Mesothelial cell of epicardium (in vitro differentiated cells): ENCODE measurements at places on chromosomes 2 and 18. TPM values are rescaled to one million over a fixed set of nuclear protein-coding genes. Genes with fewer than 3 reads are reported as not detected.

The MAL gene
- not detected in 3 replicates for total RNA-seq

The HOXD8 gene
- total RNA-seq = 0.29 to 0.58 TPM (median 0.40 TPM) in 3 replicates

The ACVR2A gene
- total RNA-seq = 29.7 to 33.3 TPM (median 31.3 TPM) in 3 replicates

DNA sequence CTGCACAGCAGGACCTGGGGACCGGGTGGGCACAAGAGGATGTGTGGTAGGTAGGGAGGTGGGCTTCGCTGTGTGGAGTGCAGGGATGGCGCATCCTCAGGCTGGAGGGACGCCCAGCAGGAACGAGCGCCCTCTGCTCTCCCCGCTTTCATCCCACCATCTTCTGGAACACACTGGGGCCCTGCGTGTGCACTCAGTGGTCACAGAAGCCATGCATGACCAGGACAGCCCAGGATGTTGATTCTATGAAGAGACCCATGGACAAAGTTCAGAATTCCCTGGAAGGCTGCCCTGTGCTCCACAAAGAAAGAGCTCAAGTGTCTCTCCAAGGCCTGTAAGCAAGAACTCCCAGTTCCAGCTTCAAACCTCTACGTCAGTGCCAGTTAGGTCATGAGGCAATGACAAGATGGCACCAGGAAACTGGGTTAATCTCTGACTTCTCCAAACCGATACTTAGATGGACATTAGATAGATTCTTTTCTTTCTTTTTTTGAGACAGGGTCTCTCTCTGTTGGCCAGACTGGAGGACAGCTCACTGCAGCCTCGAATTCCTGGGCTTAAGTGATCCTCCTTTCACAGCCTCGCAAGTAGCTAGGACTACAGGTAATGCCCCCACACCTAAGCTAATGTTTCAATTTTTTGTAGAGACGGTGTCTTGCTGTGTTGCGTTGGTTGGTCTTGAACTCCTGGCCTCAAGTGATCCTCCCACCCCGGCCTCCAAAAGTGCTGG, 3.4 kb downstream of the SLC66A2 start:
- H3K4me1 ChIP-seq = peaks cover 16% of the 10 kb centered on the region
- no peak overlapping the region for H3K4me3 ChIP-seq
- peaks cover 5% of the 10 kb centered on the region for H3K36me3 ChIP-seq
- H3K27ac ChIP-seq = no peak overlapping the region

DNA sequence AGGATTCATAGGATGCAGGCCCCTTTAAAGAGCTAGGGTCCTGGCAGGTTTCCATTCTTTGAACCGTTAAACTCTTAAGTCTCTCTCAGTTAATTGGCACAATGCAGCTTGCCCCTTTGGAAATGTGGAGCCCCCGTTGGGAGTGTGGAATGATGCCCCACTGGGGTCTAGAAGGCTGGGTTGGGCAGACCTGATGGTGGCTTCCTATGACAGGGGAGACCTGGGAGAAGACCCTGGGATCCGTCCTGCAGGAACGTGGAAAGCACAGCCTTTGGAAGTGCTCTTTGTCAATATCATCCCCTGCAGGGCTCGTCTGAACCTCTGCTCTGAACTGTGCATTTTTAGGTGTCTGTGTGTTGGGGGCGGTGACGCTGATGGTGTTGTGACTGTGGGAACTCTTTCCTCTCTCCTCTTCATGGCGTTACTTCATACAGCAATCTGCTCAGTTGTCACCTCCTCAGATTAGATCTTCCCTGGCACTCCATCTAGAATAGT, 190.6 kb downstream of the MYCN start:
- H3K4me1 ChIP-seq = no peaks in the 10 kb centered on the region
- no peak for DNase-seq
- H3K4me3 ChIP-seq = no peak overlapping the region
- no peaks in the 10 kb centered on the region for H3K36me3 ChIP-seq

GRCh38 chr2:45964223-45964841, 312.9 kb downstream of the PRKCE start:
- no peaks in the 10 kb centered on the region for H3K27me3 ChIP-seq
- no peak overlapping the region for H3K27ac ChIP-seq
- no peak overlapping the region for H3K4me3 ChIP-seq
- no peak for DNase-seq
- no peaks in the 10 kb centered on the region for H3K36me3 ChIP-seq

The SIX3 gene
- total RNA-seq = not detected in 3 replicates

- no peak for DNase-seq
- H3K27ac ChIP-seq = no peak overlapping the region
- H3K4me3 ChIP-seq = no peak overlapping the region
These were observed 757.4 kb downstream of the SATB2 start for GRCh38 chr2:198700319-198700718.

DNA sequence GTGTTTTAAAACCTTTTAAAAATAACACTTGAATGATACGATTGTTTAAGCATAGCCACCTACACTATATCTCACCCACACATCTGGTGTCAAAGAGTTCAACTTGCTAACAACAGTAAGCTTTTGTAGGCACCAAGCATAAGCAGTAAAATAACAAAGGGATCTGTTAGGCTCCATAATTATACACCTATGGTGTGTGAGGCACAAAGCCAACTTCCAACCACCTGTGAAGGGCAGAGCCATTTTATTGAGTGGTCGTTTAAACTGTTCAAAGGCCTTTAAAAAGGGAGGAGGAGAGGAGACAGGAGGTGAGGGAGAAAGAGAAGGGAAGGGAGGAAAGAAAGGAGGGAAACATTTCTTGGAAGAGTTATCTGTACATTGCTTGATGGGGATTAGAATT, 27.9 kb downstream of the NEMP2 start:
- H3K36me3 ChIP-seq = peaks cover 9% of the 10 kb centered on the region
- no peak overlapping the region for H3K4me3 ChIP-seq
- H3K27ac ChIP-seq = no peak overlapping the region
- DNase-seq = no peak
- H3K4me1 ChIP-seq = peaks cover 7% of the 10 kb centered on the region

- H3K36me3 ChIP-seq = no peaks in the 10 kb centered on the region
- DNase-seq = no peak
- H3K4me3 ChIP-seq = no peak overlapping the region
- H3K27ac ChIP-seq = no peak overlapping the region
- H3K27me3 ChIP-seq = peaks cover 3% of the 10 kb centered on the region
- H3K4me1 ChIP-seq = peaks cover 4% of the 10 kb centered on the region
These were observed 108.5 kb downstream of the VWC2L start for GRCh38 chr2:214519258-214519818.

DNA sequence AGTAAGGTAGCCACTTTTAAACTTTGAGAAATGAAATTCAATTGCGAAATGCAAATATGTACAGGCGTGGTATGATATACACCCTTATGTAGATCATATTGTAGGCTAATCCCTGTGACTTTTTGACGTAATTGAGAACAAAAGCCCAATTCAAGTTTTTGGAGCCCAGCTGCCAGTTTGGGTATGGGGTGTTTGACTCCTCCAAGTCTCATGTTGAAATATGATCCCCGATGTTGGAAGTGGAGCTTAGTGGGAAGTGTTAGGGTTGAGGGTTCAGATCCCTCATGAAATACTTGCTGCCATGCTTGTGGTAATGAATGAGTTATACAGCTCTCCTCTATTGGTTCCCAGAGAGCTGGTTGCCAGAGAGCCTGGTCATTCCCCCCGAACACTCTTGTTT, 1666.8 kb downstream of the SUCLG1 start:
- no peak for DNase-seq
- H3K4me3 ChIP-seq = no peak overlapping the region
- H3K36me3 ChIP-seq = no peaks in the 10 kb centered on the region
- H3K27ac ChIP-seq = no peak overlapping the region
- H3K4me1 ChIP-seq = peaks cover 4% of the 10 kb centered on the region
- H3K27me3 ChIP-seq = no peaks in the 10 kb centered on the region

DNA sequence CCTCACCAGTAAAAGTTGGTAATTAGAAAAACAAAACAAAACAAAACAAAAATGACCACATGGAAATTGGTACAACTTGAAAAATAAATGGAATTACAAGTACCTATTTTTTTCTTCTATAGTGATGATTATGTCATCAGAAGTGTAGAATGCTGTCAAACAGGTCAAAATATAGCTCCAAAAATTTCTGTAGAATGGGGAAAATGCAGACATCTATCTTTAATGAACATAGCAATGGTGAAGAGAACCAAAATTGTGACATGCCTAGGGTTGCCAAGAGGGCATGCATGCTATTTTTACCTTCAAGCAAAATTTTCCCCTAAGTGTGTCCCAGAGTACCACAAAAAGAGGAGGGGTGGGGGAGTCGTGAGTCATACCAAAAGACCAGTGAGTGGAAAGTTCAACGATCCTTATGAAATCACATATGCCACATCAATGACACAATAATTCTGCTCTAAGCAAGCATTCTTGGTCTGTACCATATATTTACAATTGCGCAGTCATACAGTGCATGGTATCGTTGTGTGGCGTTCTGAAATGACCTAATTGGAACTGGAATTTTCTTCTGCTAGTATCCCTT, 1436.4 kb downstream of the SUCLG1 start:
- no peak overlapping the region for H3K4me3 ChIP-seq
- H3K27ac ChIP-seq = no peak overlapping the region
- H3K36me3 ChIP-seq = no peaks in the 10 kb centered on the region
- DNase-seq = no peak
- H3K4me1 ChIP-seq = no peaks in the 10 kb centered on the region

GRCh38 chr2:119119076-119119785, 39.3 kb downstream of the C1QL2 start:
- H3K36me3 ChIP-seq = no peaks in the 10 kb centered on the region
- H3K27ac ChIP-seq = no peak overlapping the region
- H3K4me1 ChIP-seq = no peaks in the 10 kb centered on the region
- no peak overlapping the region for H3K4me3 ChIP-seq

The SLC16A14 gene
- 9.5 to 10.1 TPM (median 9.7 TPM) in 3 replicates for total RNA-seq

The CXCR4 gene
- total RNA-seq = 1.5 to 2.1 TPM (median 1.8 TPM) in 3 replicates

DNA sequence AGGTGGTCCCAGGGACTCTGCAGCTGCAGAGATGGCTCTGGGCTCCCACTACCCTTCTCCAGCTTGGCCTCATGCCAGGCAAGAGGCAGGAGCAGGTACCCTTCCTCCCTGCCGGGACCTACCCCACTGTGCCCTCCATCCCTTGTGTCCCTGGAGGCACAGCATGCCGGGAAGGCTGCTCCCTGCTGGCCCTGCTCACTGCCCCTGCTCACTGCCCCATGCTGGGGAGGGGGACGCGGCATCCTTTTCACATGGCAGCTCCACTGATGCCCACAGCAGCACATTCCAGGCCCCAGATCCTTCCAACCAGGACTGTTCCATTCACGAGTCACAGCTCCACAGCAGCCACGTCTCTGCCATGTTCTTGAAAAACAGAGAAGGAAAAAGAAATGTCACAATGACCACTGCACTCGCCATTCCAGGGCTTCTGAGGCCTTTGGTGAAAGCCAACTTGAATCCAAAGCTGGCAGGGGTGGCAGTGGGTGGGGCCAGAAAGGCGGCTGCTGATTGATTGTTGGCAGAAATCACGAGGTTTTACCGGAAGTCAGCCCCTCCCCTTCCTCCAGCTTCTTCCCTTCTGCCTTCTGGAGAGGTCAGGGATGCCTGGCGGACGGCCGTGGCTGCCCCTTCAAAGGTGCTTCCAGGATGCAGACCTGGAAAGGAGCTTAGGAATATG, 268.0 kb downstream of the CYP26B1 start:
- DNase-seq = peak; percentile 2
- peaks cover 6% of the 10 kb centered on the region for H3K4me1 ChIP-seq
- H3K36me3 ChIP-seq = no peaks in the 10 kb centered on the region
- H3K27me3 ChIP-seq = no peaks in the 10 kb centered on the region

GRCh38 chr18:2485983-2486382, 85.3 kb downstream of the METTL4 start:
- no peaks in the 10 kb centered on the region for H3K36me3 ChIP-seq
- no peak overlapping the region for H3K4me3 ChIP-seq
- no peak overlapping the region for H3K27ac ChIP-seq
- no peak for DNase-seq
- H3K4me1 ChIP-seq = no peaks in the 10 kb centered on the region

The VRK2 gene
- 22.9 to 25.3 TPM (median 24.9 TPM) in 3 replicates for total RNA-seq

The LRP1B gene
- total RNA-seq = 1.7 to 1.9 TPM (median 1.8 TPM) in 3 replicates

DNA sequence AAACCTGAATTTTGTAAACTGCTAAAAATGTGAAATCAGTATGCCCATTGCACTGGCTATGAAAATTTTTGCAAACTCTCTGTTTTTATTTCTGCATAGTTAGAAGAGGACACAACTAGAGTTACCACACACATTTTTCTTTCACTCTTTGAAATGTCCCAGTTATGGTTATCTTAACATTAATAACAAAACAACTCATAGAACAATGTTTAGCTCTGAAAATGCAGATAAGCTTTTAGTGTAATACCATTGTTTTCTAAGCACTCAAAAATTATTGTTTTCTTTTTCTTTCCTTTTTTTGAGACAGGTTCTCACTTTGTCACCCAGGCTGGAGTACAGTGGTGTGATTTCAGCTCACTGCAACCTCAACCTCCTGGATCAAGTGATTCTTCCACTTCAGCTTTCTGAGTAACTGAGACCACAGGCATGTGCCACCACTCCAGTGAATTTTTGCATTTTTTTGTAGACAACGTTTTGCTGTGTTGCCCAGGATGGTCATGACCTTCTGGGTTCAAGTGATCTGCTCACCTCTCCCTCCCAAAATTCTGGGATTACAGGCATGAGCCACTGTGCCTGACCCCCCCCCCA, 1204.5 kb upstream of the ZEB2 start:
- no peaks in the 10 kb centered on the region for H3K4me1 ChIP-seq
- no peaks in the 10 kb centered on the region for H3K27me3 ChIP-seq
- H3K36me3 ChIP-seq = no peaks in the 10 kb centered on the region
- H3K4me3 ChIP-seq = no peak overlapping the region
- H3K27ac ChIP-seq = peak overlapping the region; percentile 19

- H3K36me3 ChIP-seq = no peaks in the 10 kb centered on the region
- no peak overlapping the region for H3K4me3 ChIP-seq
- peaks cover 9% of the 10 kb centered on the region for H3K4me1 ChIP-seq
- H3K27me3 ChIP-seq = no peaks in the 10 kb centered on the region
- no peak for DNase-seq
- no peak overlapping the region for H3K27ac ChIP-seq
These were observed 219.5 kb downstream of the PTPRM start for GRCh38 chr18:7786569-7786968.

The ATL2 gene
- 73.7 to 77.3 TPM (median 75.3 TPM) in 3 replicates for total RNA-seq

- no peaks in the 10 kb centered on the region for H3K4me1 ChIP-seq
- H3K27ac ChIP-seq = no peak overlapping the region
- no peaks in the 10 kb centered on the region for H3K27me3 ChIP-seq
- no peaks in the 10 kb centered on the region for H3K36me3 ChIP-seq
- DNase-seq = no peak
- H3K4me3 ChIP-seq = no peak overlapping the region
These were observed 268.2 kb downstream of the RPIA start for GRCh38 chr2:88959480-88960204.

The GKN2 gene
- not detected in 3 replicates for total RNA-seq

The MC4R gene
- total RNA-seq = not detected in 3 replicates

- no peaks in the 10 kb centered on the region for H3K36me3 ChIP-seq
- H3K4me3 ChIP-seq = no peak overlapping the region
- DNase-seq = no peak
These were observed 5.2 kb downstream of the PARD6G start for GRCh38 chr18:80241919-80242777.

GRCh38 chr18:14085770-14086457, 46.3 kb downstream of the ZNF519 start:
- H3K36me3 ChIP-seq = no peaks in the 10 kb centered on the region
- H3K27me3 ChIP-seq = peaks cover 1% of the 10 kb centered on the region
- no peaks in the 10 kb centered on the region for H3K4me1 ChIP-seq

GRCh38 chr2:111957872-111958354, 59.5 kb downstream of the MERTK start:
- peaks cover 6% of the 10 kb centered on the region for H3K4me1 ChIP-seq
- peaks cover 16% of the 10 kb centered on the region for H3K36me3 ChIP-seq
- H3K27ac ChIP-seq = no peak overlapping the region
- no peak for DNase-seq

GRCh38 chr2:129117434-129117833, 798.8 kb upstream of the HS6ST1 start:
- H3K4me1 ChIP-seq = peaks cover 15% of the 10 kb centered on the region
- peak overlapping the region; percentile 45 for H3K27ac ChIP-seq
- no peak overlapping the region for H3K4me3 ChIP-seq
- H3K27me3 ChIP-seq = no peaks in the 10 kb centered on the region
- DNase-seq = no peak
- H3K36me3 ChIP-seq = peaks cover 5% of the 10 kb centered on the region
